ENCODE measurements at places on chromosomes 12 and 14.
A peak's percentile ranks its signal among the peaks of the same experiment; 100 is the strongest.

DNA sequence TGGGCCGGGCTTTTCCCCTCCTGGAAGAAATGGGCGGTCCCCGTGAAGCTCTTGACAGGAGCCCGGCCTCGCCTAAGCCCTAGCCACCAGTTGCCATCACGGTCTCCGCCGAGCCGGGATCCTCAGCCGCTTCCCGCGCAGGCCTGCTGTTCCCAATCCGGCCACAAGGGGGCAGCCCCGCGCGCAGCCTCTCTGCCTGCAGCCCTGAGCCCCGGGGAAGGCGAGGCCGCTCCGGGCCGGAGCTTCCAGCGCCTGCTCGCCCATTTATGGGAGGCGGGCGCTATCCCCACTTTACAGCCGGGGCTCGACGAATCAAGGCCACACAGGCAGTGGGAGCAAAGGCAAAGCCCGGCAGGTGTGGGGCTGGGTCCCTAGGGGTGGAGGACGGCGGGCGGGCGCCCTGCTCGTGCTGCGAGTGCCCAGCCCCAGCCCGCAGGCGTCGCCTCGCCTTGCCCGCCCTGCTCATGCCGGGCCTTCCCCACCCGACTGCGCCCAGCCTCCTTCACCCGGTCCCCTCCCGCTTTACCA is 61.5 kb downstream of the LGMN start:
- DNase-seq, result peak; percentile 22

DNA sequence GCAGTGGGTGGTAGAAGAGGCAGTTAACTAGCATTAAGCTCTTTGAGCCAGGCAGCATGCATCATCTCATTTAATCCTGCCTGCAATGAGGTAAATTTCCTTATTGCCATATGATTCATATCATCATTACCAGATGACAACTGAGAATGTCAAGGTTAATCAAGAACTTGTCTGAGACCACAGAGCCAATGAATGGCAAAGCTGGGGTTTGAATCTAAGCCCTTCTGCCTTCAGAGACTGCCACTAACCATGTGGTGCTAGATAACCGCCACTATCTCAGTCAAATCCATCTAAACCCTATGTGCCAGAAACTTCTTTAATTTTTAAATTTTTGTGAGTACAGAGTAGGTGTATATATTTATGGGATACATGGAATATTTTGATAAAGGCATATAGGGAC is 77.8 kb upstream of the GRIP1 start:
- DNase-seq, result no peak

DNA sequence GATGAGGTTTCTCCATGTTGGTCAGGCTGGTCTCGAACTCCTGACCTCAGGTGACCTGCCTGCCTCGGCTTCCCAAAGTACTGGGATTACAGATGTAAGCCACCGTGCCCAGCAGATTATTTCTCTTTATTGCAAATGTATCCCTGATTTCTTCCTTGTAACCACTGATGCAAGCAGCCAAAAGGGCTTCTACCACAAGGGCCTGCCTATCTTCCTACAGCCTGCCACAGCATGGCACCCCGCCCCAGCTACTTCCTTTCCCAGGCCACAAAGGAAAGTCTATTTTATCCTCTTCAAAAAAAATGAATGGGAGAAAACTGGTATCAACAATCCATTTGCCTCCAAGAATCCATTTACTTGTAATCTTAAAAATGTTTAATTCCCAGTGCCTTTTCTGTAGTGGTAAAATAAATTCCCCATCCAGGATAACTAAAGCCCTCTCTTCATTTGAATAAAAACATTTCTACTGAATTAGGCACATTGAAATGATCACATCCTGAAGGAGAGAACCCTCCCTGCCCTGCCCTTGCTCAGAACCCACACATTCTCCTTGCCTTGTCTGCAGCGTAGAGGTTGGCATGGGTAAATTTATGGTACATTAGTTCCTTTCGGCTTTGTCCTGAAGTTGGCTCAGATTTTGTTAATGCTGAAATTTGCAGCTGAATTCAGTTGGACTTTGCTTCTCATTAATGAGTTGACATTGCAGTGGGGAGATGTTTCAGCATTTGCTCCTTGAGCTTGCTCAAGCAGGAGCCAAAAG is 19.2 kb downstream of the GPHB5 start:
- DNase-seq, result no peak

DNA sequence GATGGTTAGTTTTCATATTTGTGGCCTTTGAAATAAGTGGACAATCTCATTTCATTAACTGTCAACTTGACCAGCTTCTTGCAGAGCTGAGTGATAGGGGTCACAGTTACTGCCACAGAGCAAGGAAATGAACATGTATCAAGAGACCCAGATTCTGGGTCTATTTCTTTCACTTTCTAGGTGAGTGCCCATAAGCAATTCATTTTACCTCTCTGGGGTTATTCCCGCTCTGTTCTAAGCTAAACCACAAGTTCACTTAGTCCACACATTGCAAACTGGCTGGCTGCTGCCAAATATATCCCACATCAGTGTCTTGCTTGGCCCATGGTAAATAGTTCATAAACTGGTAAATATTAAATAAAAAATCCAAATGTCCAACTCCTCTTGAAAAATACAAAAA is 29.9 kb downstream of the GPHB5 start:
- no peak for DNase-seq

- DNase-seq, result no peak
These were observed 292.3 kb upstream of the E2F7 start for GRCh38 chr12:77357655-77358054.

DNA sequence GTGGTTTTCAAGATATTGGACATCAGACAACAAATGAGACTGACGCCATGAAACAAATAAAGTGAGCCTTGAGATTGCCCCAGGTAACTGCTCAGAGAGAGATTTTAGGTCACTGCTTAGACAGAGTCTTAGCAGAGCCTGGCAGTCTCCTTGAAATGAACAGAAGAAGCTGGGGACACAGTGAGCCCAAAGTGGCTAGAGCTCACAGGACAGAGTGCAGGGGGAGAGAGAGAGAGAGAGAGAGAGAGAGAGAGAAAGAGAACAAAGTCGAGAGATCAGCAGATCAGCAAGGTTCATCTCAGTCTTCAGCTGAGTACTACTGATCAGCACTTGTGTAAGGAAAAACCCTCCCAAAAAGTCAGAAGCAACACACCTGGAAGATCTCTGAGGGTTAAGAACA is 147.4 kb downstream of the RMST start:
- no peak for DNase-seq

DNA sequence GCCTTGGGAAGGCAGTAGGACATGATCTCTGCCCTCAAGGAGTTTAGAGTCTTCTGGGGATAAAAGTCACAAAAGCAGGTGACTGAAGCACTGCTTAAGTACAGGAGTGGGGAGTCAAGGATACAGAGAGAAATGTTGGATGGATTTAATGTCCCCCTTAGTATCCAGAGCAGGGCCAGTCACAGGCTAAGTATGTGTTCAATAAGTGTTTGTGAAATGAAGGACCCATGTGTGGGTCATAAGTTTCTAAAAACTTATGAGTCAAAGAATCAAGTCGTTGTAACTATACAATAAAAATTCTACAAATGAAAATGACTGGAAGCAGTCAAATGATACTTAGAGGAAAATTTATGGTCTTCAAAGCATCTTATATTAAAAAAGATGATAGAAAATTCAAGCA is 25.1 kb downstream of the KRT80 start:
- no peak for DNase-seq

- peak; percentile 24 for DNase-seq
These were observed 187.2 kb upstream of the NEDD1 start for GRCh38 chr12:96719660-96720362.

DNA sequence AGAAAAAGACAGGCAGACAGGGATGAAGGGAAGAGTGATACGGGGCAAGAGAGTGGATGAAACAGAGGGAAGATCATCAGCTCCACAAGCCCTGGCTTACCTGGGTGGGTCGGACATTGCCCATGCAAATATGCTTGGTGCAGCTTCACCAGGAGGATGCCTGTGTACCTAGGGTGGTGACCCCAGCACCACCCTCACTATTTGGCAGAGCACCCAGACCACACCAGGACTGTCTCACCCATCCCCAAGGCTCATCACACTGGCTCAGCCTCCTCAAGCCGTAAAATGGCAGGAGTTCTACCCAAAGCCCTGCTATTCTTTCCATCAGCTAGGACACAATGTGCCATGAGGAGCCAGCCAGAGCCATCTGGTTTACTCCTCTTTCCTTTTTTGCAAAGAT is 3.0 kb downstream of the GALNT8 start:
- no peak for DNase-seq

DNA sequence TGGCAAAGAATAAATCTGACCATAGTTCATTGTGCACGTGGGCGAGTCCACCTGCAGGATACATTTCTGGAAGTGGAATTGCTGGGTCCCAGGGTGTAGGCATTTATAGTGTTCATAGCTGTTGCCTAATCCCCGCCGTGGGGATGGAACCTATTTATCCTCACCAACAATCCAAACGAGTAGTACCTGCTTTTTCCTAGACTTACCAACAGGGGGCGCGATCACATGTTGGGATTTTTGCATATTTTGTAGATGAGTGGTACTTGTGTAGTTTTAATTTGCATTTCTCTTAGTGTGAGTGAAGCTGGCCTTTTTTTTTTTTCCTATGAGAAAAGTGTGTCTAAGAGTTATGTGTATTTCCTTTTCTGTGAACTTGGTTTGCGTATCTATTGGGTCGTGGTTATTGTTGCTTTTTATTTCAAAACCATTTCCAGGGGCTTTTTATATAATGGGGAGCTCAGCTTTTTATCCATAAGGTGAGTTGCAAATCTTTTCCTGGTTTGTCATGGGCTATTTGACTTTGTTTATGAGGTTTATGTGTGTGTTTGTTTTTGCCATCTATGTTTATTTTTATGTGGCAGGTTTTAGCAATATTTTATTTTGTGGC is 67.2 kb downstream of the CCDC92 start:
- peak; percentile 41 for DNase-seq

DNA sequence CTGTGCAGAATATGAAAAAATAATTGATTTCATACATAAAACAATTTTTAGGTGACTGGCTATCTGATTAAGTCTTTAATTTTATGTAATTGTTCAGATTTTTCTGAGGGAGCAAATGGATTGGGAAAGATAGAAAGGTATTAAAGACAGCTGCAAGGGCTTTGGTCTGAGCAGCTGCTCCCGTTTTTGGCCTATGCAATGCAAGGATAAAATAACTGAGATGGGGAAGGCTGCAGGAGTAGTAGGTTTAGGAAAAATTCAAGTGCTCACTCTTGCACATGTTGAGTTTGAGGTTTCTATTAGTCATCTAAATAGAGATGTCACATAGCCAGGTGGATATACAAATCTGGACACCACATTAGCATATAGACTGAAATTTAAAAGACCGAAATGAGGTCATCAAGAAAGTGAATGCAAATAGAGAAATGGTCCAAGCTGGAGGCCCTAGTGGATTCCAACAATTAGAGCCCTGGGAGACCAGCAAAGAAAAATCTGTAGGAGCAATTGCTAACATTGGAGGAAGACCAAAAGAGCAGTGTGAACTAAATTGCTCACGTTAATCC is 144.0 kb downstream of the PPFIA2 start:
- no peak for DNase-seq

GRCh38 chr14:23416801-23417200 is 8.7 kb upstream of the MYH6 start:
- DNase-seq, result no peak

DNA sequence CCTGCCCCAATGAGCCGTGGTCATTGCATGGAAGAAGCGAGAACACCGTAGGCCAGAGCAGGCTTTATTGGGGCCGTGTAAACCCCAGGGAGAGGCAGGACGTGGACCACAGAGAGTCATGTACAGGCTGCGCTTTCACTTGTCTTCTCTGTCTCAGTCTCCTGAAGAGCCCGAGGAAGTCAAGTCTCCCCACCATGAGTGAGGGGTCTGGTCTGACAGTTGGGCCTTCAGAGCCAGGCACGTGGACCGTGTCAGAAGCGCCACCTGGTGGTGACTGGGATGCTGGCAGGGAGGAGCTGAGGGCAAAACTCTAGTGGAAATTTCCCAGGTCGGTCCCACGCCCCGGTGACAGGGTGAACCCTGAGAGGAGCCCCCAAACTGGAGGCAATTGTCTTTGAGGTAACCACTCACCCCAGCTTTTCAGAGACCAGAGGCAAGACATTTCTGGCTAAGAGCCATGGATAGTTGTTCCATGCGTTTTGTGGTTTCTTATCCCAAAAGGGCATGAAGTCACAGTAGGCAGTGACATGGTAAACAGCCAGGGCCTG is 17.4 kb downstream of the RPS6KL1 start:
- peak; percentile 64 for DNase-seq

GRCh38 chr14:90228478-90228877 is 27.9 kb upstream of the PSMC1 start:
- no peak for DNase-seq

- DNase-seq, result no peak
These were observed 10.6 kb downstream of the METAP2 start for GRCh38 chr12:95484524-95484923.

DNA sequence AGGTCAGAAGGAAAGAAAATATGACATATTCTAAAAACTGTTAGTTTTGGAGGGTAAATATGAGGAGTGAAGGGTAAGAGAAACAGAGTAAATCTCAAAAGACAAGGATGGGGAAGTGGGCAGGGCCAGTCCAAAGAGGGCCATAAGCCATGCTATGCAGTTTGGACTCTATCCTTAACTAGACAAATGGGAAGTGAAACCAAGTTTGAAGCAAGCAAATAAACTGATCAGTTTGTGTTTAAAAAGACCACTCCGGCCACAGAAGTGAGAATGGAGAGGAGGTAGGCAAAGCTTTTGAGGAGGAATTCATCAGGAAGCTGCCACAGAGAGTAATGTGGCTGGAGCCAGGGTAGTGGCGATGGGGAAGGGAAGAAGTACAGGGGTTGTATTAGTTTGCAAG is 37.5 kb upstream of the DAAM1 start:
- peak; percentile 7 for DNase-seq

GRCh38 chr14:23402296-23403138 is 5.6 kb downstream of the MYH6 start:
- no peak for DNase-seq

GRCh38 chr12:89752341-89752740 is 43.7 kb upstream of the ATP2B1 start:
- no peak for DNase-seq

DNA sequence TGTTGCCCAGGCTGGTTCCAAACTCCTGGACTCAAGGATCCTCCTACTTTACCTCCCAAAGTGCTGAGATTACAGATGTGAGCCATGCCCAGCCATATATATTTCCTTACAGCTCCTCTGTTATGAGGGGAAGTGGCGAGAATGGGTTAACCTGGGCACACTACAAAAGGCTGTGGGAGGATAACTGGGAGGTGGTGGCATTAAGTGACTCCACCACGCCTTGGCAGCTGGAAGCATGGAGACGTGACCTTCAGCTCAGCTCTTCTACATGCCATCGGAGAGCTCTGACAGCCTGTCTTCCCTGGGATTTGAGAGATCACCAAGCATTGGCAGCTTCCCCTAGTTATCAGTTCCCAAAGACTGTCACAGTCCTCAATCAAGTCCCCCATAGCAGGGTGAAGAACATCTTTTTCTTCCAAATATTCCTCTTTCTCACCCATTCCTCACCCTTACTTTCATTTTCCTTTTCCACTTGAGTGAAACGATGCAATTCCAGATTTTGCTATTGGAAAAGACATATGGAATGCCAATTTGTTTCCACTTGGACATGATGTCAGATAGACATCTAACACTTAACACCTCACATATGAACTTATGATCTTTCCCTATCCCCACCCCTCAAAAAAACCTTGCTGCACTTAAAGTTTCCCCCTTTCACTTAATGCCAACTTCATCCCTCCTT is 48.5 kb downstream of the PHLDA1 start:
- DNase-seq, result no peak

Measured in naive thymus-derived CD8-positive, alpha-beta T cell (primary cell).